BE2C (cell line): ENCODE measurements at places on chromosomes 1 and 21.

DNA sequence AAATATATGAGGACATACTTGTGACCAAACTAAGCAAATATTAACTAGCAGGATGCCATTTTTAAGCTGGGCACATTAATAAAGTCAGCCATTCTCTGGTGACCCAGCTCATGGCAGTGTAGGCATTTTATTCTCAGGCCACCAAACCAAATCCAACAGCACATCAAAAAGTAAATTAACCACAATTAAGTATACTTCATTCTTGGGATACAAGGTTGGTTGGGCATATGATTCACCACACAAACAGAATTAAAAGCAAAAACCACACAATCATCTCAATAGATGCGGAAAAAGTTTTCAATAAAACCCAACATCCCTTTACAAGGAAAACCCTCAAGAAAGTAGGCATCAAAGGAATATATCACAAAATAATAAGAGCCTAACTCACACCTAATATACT lies 101.3 kb downstream of the FAF1 start:
- DNase-seq, result no peak

DNA sequence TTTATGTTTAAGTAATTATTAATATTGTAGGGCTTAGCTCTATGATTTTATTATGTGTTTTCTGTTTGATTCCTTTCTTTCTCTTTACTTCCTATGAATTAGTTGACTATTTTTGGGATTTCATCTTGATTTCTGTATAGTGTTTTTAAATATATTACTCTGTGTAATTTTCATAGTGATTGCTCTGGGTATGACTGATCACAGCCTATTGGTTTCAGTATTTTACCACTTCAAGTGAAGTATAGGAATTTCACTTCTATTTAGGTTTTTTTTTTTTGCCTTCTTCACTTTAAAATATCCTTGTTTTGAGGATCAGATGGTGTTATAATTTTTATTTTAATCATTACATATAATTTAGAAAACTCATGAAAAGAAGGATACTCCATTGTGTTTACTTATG lies 94.8 kb downstream of the CRB1 start:
- DNase-seq, result no peak

GRCh38 chr1:161727256-161727924 lies 6.0 kb downstream of the FCRLB start:
- no peak for DNase-seq

- no peak for DNase-seq
These were observed 46.8 kb upstream of the RUNX1 start for GRCh38 chr21:35095859-35096291.

- DNase-seq, result no peak
These were observed 17.7 kb downstream of the TCHHL1 start for GRCh38 chr1:152071123-152071522.

GRCh38 chr21:45463871-45464270 lies 58.9 kb downstream of the COL18A1 start:
- no peak for DNase-seq

GRCh38 chr1:90346757-90347156 lies 351.8 kb downstream of the ZNF326 start:
- no peak for DNase-seq

DNA sequence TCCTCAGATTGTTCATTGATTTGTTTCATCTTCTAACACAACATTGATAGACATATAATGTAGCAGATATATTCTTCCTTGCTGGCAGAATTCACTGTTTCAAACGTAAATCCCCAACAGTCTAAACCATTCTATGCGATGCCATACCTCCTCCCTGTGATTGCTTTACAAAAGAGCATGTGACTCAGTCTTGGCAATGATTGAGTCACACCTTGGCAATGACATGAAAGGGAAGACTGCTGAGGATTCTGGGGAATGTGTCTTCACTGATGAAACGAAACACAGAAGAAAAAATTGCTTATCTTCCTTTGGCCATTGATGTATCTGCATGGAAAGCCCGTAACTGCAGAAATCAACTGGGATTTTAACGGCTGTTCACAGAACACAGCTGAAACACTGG lies 409.6 kb upstream of the ZRANB2 start:
- no peak for DNase-seq

GRCh38 chr1:209603877-209604276 lies 20.4 kb downstream of the CAMK1G start:
- DNase-seq, result no peak

DNA sequence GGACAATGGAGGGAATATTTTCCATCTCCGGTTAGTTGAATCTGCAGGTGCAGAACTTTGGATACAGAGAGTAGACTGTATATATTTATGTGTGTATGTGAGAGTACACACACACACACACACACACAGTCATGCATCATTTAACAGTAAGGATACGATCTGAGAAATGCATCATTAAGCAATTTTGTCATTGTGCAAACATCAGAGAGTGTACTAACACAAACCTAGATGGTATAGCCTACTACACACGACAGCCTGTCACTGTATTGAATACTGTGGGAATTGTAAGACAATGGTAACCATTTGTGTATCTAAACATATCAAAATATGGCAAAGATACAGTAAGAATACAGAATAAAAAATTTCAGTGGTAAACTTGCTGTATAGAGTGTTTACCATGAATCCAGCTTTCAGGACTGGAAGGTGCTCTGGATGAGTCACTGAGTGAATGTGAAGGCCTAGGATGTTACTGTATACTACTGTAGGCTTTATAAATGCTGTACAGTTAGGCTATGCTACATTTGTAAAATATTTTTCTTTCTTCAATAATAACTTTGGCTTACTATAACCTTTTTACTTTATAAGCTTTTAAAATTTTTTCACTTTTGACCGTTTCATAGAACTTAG lies 138.5 kb downstream of the ZZZ3 start:
- DNase-seq, result no peak

- DNase-seq, result no peak
These were observed 104.5 kb downstream of the CENPF start for GRCh38 chr1:214707306-214708087.

- no peak for DNase-seq
These were observed 282.2 kb downstream of the NPHP4 start for GRCh38 chr1:5709976-5710375.

- no peak for DNase-seq
These were observed 11.3 kb downstream of the SPEN start for GRCh38 chr1:15858672-15859372.

DNA sequence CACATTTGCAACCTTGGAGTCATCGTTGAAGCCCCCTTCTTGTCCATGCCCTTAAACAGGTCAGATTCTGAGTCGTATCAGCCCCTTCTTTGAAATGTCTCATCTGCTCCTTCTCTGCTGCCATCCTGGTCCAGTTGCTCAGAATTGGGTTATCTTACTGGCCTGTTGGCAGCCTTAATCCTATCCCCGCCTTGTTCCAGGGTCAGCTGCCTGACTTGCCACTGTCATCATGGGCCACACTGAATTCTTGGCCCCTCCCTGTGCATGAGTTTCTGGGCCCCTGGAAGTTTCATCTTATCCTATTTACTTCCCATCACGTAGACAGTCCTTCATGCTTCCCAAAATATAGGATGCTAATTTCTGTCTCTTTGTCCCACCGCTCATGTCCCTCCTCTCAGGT lies 23.7 kb downstream of the IRF2BP2 start:
- no peak for DNase-seq

DNA sequence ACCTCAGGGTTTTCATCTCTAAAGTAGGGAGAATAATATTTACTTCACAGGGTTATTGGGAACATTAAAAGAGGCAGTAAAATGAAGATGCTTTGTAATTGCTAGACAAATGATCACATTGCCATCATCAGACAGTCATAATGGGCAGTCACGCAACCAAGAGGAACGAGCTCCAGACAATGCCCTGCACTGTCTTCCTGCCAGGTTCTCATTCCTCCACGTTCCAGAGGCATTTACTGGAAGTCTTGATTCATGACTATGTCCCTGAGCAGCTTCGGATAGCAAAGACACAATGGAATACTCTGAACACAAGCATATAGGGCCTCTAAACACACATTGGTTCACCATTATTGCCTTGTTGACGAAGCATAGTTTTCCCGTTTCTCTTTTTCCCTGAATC lies 389.7 kb downstream of the NTNG1 start:
- no peak for DNase-seq

DNA sequence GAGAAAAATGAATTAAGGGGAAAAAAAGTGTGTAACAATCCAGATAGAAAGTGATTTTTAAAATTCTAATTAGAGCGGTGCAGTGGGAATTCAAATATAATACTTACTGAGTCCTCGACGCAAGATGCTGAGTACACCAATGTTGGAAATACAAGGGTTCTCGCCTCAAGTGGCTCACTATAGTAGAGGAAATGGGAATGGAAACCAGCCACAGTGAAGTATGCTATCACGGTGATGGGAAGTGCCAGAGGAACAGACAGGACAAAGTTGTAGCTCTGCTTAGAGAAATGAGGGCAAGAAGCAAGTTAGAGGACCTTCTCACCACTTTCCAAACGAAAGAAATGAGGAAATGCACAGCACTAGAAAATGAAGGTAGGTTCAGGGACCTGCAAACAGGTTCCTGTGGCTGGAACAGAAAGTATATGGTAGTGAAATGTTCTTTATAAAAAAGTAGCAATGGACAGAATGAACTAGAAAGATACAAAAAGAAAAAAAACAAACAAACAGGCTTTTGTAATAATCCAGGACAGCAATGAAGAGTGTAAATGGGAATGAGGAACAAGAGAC lies 13.5 kb downstream of the EGLN1 start:
- no peak for DNase-seq

GRCh38 chr1:73887412-73887811 lies 310.6 kb downstream of the LRRIQ3 start:
- DNase-seq, result no peak

- DNase-seq, result no peak
These were observed 26.9 kb upstream of the BACE2 start for GRCh38 chr21:41141031-41141457.

DNA sequence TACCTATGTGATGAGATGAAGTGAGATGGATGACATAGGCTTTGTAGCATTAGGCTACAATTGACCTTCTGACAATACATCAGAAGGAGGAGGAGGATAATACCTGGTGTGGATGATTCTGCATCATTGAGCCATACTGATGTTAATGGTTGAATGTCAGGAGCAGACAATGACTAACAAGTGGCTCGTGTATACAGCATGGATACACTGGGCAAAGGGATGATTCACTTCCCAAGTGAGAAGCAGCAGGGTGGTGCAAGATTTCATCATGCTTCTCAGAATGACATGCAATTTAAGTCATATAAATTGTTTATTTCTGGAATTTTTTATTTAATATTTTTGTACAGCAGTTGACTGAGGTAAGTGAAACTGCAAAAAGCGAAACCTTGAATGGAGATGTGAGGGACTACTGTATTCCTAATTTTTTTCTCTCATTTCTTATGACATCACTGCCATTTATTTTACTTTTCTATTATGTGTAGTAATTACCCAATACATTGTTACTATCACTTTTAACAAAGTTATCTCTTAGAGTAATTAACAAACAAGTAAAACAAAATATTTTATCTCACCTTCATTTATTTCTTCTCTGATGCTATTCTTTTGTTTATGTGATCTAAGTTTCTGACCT lies 34.4 kb upstream of the COP1 start:
- no peak for DNase-seq

DNA sequence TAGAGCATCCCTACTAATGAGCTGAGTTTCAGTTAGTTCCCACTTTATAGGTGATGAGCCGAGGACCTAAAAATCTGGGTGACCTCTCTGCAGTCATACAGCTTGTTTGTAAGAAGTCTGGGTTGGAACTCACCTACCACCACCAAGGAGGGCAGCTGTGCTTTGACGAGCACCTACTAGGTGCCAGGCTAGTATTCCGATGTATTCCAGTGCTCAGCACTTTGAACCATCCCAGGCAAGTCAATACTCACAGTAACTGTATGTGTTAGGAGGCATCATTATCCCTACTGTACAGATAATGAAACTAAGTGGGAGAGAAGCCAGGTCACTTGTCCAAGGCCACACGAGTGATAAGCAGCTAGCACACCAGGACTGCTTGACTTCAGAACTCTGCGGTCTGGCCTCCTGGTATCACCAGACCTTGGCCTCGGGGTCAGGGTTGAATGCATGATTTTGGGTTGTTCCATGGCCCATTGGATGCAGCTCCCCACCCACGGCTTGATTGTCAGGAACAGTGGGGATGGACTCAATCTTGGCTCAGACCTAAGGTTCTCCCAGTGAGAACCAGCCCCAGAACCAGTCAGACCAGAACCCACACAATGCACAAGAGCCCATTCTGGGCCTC lies 20.7 kb downstream of the ECE1 start:
- no peak for DNase-seq

- no peak for DNase-seq
These were observed 46.7 kb upstream of the OSBPL9 start for GRCh38 chr1:51570063-51570710.

- DNase-seq, result no peak
These were observed 940 bp upstream of the PRKCZ start for GRCh38 chr1:2049225-2049717.

DNA sequence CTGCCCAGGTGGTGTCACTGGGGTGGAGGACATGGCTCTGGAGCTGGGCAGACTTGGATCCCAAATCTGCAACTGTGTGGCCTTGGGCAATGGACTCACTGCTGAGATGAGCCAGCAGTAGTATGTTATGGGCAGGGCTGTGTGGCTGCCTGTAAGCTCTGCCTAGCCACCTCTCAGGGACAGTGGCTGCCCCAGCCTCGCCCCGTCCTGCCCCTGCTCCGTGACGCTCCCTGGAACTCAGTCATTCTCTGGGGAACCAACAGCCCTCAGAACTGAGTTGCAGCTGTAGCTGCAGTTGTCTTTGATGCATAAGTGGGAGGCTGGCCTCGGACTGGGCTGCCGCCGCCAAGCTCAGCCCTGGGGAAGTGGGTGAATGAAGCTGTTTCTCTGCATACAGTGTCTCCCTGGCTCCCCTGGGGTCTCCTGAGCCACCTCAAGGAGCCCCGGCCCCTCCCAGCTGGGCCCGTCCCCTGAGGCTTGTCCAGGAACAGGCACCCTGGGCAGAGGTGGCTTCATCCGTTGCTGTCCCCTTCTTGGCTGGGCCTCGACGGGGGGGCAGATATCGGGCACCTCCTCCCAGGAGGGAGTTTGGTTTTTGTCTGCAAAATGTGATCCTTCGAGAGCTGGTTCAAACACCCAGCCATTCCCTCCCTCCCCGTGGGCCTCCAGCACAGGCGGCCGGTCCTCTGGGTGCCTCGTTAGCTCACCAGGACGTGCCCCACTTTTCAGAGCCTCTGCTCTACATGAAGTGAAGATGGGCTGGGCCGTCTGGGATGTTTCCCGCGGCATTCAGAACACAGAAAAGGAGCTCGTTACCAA lies 26.2 kb upstream of the PLCH2 start:
- no peak for DNase-seq

DNA sequence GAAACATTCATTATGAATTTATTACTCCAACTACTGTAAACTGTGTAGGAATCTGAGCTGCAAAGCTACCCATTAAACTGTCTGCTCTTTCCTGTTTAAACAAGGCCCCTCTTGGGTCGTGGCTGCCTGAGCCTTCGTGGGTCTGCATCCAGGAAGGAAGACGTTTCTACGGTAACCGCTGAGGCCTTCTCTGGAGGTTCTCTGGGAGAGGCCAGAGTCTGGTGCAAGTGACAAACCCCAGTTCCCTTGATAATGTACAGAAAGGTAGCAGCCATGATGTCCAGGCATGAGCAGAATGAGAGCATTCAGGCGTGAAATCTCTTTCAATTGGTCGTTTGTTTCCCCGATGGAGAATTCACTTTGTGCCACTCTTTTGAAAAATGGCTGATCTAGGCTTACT lies 350.2 kb downstream of the PLPP3 start:
- peak; percentile 6 for DNase-seq

- no peak for DNase-seq
These were observed 120.7 kb downstream of the TGFBR3 start for GRCh38 chr1:91765293-91765692.
